CMK (cell line): ENCODE measurements at places on chromosomes 4 and X.

- DNase-seq, result no peak
These were observed 91.5 kb upstream of the UNC5C start for GRCh38 chr4:95640311-95640710.

DNA sequence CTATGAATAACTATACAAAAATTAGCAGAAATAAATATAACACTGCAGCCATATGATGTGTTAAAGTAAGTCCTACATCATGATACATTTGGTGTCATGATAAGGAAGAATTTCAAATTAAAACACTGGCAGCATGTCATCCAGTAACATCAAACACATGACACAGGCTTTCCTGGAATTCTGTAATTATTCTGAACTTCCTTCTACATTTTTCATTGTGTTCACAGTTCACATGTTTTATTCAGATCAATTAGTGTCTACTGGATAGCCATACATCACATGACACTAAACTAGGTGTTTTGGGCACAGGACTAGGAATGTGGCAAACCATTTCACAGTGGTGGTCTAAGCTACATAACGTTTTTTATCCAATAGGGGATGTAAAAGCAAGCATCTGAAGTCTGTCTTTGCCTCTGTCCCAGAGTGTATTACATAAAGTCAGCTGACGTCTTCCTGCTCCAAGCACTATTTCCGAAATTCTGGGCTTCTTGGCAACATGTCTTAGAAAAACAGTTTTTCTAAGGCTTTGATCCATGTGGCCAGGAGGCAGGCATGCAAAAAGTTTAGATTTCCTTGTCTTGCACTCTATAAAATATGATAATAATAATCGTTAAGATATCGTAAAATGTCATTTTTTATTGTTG lies 707.9 kb downstream of the CENPC start:
- no peak for DNase-seq

DNA sequence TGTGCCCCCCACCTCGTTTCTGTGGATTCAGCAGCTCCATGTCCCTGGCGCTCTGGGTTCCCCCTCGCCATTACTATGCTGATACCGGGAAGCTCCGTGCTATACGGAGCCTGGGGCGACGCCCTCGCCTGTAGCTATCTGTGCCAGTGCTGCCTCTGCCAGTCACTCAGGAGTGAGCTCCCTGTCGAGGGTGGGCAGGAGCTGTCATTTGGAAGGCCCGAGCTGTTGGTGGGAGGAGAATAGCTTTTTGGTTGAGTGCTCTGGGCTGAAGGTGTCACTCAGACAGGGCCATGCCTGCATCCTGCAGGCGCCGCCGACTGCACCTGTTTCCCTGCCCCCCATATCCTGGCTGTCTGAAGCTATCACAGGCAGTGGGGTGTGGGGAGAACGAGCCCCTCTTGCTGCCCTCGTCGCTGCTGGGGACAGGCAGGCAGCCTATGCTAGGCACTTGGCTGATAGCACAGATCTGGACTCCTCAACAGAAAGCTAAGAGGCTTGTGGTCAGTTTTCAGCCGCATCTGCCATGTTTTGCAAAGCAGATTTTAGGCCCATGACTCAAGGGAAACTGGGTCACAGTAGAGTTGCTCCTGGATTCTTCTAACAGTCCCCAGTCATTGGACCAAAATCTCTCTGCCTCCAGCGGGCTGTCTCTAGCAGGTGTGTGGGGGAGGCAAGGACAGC lies 31.8 kb downstream of the CPLX1 start:
- no peak for DNase-seq

GRCh38 chrX:110966839-110967238 lies 129.2 kb upstream of the PAK3 start:
- no peak for DNase-seq

GRCh38 chr4:1713003-1713851 lies 1.1 kb upstream of the SLBP start:
- no peak for DNase-seq

DNA sequence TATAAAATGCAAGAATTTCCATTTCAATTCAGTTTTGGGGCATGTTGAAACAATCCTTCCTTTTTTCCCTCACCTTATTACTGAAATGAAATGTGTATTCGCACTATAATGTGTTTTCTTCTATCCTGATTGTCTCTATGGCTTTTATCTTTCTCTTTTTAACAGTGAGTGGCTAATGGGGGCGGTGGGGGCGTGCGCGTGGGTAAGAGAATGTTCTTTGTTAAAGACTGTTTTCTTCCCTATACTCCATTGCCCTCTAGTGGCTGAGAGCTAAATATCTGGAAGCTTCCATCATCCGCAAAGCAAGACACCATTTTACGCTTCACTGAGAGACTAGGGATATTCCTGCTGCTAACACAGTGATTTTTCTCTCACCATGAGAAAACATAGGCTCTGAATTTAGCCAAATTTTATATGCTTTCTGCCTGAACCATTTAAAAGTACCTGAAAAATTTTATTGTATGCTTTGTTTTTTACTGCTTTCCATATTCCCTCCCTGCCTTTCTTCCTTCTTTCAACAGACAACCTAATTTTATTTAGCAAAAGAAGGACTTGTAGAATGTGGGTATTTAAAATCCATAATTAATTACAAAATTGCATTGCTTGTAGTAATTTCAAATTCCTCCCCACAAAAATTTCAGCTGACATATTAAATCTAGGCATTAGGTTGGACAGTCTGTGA lies 194.0 kb downstream of the GASK1B start:
- peak; percentile 26 for DNase-seq

- no peak for DNase-seq
These were observed 85.7 kb upstream of the HPRT1 start for GRCh38 chrX:134374294-134374693.

- no peak for DNase-seq
These were observed 39.9 kb upstream of the VAMP7 start for GRCh38 chrX:155841232-155841631.

DNA sequence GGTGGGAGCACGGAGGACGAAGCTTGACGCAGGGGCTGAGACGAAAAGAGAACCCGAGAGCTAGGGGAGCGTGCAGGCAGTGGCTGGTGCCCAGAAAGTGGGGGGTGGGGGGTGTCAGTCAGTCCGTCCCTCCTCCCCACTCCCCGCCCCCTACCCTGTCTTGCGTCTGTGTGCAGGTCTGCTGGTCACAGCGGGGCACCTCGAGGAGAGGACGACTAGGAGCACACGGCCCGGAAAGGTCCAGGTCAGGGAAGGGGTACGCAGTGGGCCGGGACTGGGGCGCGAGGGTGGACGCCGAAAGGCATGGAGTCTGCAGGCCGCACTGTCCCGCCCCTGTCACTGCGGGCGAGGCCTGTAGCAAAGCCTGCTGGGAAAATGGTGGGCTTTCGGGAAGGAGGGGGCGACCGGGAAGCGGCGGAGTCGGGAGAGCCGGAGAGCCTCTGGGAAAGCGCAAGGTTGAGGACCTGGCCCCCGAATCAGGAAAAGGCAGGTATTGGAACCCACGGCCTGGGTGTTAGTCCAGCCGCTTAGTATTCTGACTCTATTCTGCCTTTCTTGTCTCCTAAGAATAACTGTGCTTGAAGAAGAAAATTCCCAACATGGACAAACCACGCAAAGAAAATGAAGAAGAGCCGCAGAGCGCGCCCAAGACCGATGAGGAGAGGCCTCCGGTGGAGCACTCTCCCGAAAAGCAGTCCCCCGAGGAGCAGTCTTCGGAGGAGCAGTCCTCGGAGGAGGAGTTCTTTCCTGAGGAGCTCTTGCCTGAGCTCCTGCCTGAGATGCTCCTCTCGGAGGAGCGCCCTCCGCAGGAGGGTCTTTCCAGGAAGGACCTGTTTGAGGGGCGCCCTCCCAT lies 769 bp downstream of the TCEAL1 start:
- no peak for DNase-seq

- DNase-seq, result no peak
These were observed 3.8 kb downstream of the ARHGAP10 start for GRCh38 chr4:147735413-147736301.

DNA sequence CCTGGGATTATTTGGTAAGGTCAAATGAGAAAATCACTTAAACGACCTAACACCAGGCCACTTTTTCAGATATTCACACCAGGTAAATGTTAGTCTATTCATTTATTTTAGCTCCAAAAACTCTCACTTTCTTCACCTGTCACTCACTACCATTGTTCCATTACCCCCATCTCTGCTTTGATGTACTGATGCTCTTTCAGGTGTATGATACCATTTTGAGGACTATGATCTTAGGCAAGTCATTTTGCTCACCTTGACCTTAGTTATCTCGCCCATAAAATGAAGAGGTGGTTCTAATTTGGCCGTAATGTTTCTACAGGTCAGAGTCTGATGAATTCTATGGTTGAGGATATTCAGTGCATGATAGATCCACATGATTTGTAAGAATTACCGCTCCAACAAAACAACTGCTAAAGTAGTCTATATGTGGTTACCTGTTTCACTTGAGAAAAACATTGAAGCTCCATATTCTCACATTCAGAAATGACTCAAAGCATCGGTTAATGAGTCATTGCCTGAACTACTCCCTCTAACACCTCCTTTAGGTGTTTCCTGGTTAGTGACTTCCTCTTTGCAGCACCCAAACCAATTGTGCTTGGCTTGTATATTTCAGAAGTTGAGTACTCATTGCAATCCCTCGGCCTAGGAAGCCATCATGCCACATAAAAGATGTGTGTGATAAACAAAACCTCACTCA lies 4.5 kb downstream of the DTHD1 start:
- DNase-seq, result no peak
